GM19239 (cell line): ENCODE measurements at places on chromosomes 7 and 10.

DNA sequence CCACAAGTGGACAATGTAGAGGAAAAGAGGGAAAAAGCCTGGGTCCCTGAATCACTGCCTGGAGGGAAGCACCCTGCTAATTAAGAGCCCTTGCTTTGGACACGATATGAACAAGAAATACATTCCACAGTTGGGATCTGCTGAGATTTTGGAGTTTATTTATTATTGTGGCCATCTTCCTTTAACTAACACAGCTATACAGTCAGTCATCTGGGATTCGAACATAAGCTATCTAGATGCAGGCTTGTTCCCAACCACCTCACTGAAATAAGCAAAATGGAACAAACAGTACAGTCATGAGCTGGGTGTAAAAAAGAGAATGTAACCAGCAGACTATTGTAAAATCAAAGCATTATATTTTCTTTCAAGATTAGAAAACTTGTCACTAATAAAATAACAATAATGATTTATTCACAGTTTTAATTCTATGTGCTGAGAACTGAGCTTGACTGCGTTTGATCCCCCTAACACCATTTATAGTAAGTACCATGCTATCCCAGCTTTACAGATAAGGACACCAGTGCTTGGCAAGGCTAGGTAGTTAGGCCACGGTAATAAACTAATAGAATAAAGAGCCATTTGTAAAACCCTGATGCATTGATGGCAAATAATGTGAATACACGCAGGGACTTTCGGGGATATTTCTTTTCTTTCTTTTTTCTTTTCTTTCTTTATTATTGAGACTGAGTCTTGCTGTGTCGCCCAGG lies 223.8 kb upstream of the KLF6 start:
- DNase-seq = no peak

GRCh38 chr7:81469153-81469868 lies 300.5 kb downstream of the HGF start:
- DNase-seq = no peak

GRCh38 chr10:75982611-75983369 lies 551.4 kb downstream of the LRMDA start:
- DNase-seq = no peak

GRCh38 chr10:13100349-13101294 lies 659 bp downstream of the OPTN start:
- peak; percentile 7 for DNase-seq

DNA sequence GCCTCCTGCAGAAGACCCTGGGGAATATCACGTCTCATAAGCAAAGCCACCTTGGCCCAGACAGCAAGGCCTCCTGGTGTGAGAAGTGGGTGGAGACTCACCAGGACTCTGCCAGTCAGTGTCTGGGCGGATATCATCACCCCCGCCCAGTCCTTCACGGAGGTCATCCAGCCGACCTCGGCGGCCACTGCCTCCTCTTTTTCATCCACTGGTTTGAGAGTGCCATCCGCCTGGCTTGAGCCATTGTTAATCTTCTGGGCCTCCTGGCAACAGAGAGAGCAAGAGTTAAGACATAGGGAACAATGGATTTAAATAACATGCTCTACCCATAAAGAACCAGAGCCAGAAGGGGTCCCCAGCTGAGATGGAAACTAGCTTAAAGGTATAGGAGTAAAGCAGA lies 233.8 kb downstream of the KCNMA1 start:
- no peak for DNase-seq

GRCh38 chr7:118169146-118169545 lies 14.8 kb upstream of the LSM8 start:
- DNase-seq = no peak

DNA sequence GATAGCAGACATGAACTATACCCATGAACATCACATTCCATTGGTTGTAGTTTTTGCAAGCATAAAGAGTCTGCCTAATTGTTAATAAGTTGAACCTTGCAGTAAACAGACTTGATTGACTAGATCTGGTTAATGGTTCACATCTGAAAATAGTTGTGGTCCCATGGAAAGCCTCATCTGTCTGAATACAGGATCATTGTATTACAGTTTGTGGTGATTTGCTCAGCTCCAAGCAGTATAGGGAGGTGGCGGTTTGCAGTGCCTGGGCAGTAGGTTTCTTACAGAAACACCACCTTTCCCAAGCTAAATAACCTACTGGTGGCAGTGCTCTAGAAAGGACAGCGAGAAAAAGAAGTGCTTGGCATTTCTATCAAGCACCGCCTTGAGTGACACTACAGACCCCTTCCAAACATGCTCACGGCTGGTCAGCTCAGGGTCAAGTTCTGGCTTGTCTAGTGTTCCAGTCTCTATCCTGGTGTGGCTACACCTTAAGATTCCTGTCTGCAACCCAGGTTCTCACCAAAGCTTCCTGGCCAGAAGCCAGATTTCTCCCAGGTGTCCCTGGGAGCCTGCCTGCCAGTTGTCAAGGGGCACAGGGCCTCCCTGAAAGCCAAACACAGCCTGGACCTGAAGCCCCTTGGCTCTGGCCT lies 119.9 kb downstream of the FANK1 start:
- no peak for DNase-seq

GRCh38 chr7:77360104-77360503 lies 56.0 kb downstream of the GSAP start:
- no peak for DNase-seq

GRCh38 chr7:91114232-91114631 lies 150.0 kb upstream of the FZD1 start:
- no peak for DNase-seq

- DNase-seq = no peak
These were observed 45.7 kb downstream of the COL28A1 start for GRCh38 chr7:7490003-7490402.

- no peak for DNase-seq
These were observed 118.8 kb upstream of the MYO3A start for GRCh38 chr10:25815236-25815635.

- DNase-seq = no peak
These were observed 150.3 kb downstream of the AHR start for GRCh38 chr7:17448479-17449423.

GRCh38 chr7:123208793-123209192 lies 9.0 kb upstream of the SLC13A1 start:
- DNase-seq = no peak

GRCh38 chr10:117631276-117632145 lies 89.0 kb downstream of the EMX2 start:
- DNase-seq = no peak

DNA sequence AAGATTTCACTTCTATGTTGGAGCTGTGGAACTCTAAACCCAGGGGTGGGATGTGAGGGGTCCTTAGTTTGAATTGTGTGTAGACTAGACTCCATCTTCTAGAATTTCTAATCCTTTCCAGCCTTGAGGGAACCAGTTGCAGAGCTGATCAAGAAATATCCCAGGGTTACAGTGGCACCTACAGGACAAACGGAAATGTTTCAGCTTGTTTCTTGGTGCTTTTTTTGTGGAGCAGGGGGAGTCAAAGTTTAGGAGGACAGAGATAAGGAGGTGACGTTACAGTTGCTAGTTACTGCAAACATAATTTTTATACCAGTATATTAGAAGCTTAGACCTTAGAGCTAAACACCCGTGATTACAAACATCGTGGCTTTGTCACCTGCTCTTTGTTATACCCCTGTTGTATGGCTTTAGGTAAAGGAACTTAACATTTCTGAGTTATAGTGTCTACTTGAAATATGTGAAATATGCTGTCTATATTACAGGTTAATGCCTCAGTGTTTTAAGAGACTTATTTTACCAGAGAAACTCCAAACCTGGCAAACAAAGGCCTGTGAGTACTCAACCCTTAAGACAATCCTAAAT lies 84.5 kb upstream of the DYNC1I1 start:
- DNase-seq = no peak
